ENCODE measurements at places on chromosomes 11 and 22.
A peak's percentile ranks its signal among the peaks of the same experiment; 100 is the strongest.

- DNase-seq: no peak
These were observed 72.5 kb upstream of the AMPD3 start for GRCh38 chr11:10382518-10382917.

DNA sequence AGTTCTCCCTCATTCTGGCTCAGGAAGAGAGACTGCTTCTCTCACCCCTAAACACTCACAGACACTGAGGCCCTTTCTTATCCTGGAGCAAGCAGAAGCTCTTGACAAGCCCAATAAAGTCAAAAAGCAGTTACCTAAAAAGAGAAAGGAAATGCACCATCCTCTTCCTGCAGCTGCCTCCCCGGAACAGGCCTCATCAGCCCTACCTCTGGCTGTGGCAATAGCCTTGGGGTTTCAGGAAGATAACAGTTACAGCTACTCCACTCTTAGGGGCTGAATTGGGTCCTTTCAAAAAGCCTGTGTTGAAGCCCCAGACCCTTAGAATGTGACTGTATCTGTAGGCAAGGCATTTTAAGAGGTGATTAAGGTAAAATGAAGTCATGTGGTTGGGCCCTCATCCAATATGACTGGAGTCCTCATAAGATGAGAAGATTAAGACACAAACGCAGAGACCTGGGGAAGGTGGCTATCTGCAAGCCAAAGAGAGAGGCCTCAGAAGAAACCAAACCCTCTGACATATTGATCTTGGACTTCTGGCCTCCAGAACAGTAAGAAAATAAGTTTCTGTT lies 3.5 kb upstream of the LGALS12 start:
- no peak for DNase-seq

DNA sequence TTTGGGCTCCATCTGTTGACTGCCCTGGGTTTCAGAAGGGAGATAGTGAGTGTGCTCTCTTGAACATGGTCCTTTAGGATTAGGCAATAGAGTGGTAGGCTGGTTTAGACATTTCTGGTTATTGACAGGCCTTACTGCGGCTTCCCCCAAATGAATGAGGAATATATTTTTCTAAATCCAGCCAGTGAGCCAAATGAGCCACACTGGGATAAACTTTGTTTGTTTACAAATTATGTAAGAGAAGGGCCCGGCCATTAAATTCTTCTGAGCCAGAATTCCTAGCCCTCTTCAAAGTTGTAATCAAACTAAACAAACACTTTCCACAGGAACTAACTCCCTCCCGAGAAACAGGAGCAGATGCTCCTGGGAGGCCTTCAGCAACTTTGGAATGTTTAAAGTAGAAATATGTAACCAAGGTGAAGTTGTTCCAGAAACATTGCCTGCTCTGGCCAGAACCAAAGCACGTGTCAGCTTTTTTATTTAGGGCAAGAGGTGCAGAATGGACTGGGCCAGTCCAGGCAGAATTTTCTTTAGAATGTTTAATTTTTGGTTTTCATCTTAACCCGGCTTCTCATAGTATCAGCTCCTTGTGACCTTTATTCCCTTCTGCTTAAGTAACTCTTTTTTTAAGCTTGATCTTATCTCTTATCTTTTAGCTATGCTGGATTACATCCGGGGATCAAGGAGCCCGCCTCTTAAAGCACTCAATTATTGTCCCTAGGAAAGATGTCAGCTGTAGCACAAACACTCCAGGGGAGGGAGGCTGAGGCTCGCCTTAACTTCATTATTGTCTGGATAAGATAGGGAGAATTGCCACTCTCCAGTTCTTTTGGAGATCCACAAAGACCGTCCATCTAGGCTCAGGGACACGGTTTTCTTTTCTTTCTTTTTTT lies 28.7 kb downstream of the ZNRF3 start:
- no peak for DNase-seq

DNA sequence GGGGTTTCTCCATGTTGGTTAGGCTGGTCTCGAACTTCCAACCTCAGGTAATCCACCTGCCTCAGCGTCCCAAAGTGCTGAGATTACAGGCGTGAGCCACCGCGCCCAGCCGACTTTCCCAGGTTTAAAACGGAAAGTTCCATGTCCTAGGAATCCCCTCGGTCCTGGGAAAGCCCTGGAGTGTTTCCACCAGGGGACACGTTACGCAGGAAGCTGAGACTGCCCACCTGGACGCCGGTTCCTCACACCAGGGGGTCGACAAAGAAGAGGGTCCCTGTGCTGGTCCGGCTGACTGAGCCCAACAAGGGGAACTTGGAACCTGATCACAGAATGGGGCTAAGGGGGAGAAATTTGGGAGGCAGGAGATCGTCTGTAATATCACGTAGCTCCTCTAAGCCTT lies 3.5 kb upstream of the B4GALNT4 start:
- no peak for DNase-seq

- peak; percentile 62 for DNase-seq
These were observed 2.4 kb downstream of the MAPK11 start for GRCh38 chr22:50267591-50268390.

- no peak for DNase-seq
These were observed 10.0 kb upstream of the RTCB start for GRCh38 chr22:32422062-32422461.

- no peak for DNase-seq
These were observed 37.7 kb downstream of the NF2 start for GRCh38 chr22:29641042-29641699.

DNA sequence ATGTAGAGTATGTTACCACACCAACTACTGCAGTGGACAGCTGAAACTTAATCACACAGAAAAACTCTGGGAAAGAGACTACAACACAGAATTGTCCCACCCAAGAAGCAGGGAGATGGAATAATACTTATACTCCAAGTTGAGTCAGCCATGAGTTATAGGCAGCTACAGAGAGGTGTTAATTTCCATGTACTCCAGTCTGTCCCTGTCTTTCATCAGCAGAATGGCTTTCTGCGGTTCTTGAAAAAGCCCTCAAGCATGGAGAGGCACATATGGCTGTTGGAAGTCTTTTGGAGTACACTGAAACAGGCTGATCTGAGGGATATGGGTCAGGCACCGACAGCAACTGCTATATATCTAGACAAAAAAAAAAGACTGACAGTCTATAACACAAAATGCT lies 219.5 kb downstream of the DLG2 start:
- DNase-seq: no peak

GRCh38 chr22:41576877-41577276 lies 12.8 kb downstream of the PMM1 start:
- peak; percentile 36 for DNase-seq

DNA sequence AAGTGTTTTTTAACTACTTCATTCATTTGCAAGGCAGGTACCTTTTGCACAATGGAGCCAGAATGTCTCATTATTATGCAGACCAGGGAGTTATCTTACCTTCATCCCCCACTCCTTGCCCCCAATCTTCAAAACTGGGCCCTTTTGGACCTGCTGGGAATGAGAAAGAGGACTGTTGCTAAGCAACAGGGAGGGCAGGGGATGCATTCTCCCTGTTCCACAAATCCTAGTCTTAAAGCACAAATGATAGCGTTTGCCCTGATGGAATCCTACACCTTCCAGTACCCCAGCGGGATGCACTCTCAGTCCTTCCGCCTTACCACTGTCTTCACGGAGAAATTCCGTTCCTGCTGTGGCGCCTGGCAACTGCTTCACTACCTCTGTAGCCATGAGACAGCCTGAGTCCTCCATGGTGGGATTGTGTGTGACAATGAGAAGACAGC lies 4.1 kb upstream of the KCNJ1 start:
- DNase-seq: no peak

GRCh38 chr22:37176464-37177061 lies 11.5 kb downstream of the C1QTNF6 start:
- DNase-seq: no peak

GRCh38 chr22:28801845-28802594 lies 1.7 kb upstream of the XBP1 start:
- no peak for DNase-seq

- no peak for DNase-seq
These were observed 40.6 kb downstream of the OSBP start for GRCh38 chr11:59574932-59575502.

DNA sequence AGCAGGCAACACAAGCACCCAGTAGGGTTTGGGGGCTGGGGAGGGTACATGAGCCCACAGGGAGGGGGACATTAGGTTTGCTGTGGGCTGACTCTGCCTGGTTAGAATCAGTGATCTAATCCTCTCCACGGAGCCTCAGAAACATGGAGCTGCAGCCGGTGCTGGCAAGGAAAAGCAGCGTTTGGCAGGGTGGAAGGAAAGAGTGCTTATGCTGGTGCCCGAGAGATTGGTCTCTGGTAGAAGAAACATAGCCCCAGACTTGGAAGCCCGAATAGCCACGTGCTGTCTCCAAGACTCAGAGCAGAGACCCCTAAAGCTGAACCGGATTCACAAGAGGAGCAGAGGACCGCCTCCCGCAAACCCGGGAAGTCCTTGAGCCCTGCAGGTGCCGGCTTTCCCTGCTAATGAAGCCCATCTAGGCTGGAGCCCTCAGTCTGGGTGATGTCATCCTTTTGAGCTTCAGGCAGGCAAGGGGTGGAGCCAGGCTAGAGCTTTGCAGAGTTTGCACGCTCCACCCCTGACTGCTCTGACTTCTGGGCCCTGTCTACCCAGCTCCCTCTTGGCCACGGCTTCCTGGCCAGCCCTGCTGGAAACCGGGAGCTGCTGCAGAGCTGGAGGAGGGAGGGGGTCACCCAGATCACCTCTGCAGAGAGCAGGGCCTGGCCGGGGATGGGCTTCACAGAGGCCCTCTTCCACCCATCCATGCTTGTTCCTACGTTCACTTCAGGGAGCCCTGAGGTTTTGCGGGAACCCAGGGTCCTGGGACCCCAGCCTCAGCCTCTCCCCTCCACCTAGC lies 35.0 kb upstream of the JAM3 start:
- peak; percentile 57 for DNase-seq

- DNase-seq: no peak
These were observed at the start of gene VPREB1 for GRCh38 chr22:22244316-22245250. TSS of gene VPREB1 (plus strand) at chr22:22244786. CDS start at chr22:22244814, 28 bp downstream.

DNA sequence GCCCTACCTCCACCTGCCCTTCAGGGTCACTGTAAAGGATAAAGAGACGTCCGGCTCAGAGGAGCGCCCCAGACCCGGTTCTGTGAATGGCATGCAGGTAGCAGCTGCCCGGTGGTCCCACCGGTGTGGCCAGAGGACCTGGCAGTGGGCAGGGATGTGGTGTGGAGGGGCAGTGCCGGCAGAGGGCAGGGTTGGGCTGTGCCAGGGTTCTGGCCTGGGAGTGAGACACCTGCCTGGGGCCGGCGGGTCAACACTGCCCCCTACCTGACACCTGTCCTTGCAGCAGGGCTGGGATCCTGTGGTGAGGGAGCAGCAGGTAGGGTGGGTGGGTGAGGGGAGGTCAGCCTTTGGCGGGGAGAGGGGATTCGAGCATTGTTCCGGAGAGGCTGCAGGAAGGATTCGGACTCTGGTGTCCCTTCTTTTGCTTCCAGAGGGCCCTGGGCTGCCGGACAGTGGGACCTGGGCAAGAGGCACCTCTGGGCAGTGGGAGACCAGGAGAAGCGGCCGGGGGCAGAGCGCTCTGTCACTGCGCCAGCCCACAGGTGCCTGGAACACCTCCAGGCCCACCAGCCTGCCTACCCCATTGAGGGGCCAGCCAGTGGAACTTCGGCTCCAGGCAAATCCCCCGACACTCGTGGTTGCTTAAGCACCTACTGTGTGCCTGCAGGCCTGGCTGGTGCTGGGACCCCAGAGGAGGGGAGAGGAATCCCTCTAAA lies 1.6 kb upstream of the PHLDA2 start:
- DNase-seq: peak; percentile 52
